Activated CD4-positive, alpha-beta memory T cell treated with anti-CD3 and anti-CD28 coated beads for 36 hours (primary cell): ENCODE measurements at places on chromosomes 4 and X.

- DNase-seq: no peak
These were observed 241.1 kb downstream of the AFAP1 start for GRCh38 chr4:7698584-7698983.

DNA sequence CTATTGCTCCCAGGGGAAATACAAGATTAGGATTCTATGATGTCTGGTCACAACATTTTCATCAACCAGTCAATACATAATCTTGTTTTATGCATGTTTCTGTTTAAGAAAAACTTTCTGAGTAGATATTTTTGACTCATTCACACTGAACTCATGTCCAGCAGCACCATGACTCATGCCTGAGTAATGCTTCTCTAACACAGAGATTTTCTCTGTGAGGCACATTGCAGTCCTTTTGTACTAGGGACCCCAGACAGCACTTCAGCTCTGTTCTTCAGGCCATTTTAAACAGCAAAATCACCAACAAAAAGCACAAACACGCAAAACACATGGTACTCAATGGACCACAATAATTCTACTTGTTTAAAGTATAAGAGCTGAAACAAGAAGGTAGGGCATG, 83.6 kb downstream of the MXRA5 start:
- DNase-seq: no peak

GRCh38 chrX:17580539-17581152, 156.6 kb upstream of the SCML1 start:
- DNase-seq: no peak

- DNase-seq: no peak
These were observed 69.0 kb downstream of the STAG2 start for GRCh38 chrX:124030520-124030919.

- DNase-seq: no peak
These were observed 238.1 kb downstream of the ARAP2 start for GRCh38 chr4:36006226-36006625.

- DNase-seq: no peak
These were observed 7.6 kb downstream of the G6PD start for GRCh38 chrX:154539077-154539476.

GRCh38 chr4:87530868-87531267, 1.7 kb upstream of the SPARCL1 start:
- no peak for DNase-seq

DNA sequence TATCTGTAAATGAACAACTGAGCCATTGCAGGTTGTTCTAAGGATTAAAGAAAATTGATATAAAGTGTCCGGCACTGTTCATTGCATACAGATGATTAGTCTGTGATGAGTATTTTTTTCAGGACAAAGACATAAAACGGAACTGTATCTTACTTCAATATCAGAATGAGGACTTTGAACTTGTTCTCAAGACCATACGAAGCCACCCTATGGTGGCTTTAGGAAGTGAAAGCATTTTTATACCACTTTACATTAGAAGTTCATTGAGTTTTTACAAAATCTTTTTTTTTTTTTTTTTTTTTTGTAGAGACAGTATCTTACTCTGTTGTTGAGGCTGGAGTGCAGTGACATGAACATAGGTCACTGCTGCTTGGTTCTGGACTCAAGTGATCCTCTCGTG, 45.2 kb upstream of the TRIM2 start:
- DNase-seq: no peak
